Keratinocyte (primary cell): ENCODE measurements at places on chromosomes 1 and 21. TPM values are rescaled to one million over a fixed set of nuclear protein-coding genes. Genes with fewer than 3 reads are reported as not detected.

- H3K27me3 ChIP-seq = no peaks in the 10 kb centered on the region
- no peaks in the 10 kb centered on the region for H3K36me3 ChIP-seq
- DNase-seq = no peak
- peaks cover 27% of the 10 kb centered on the region for H3K4me1 ChIP-seq
- peak overlapping the region; percentile 37 for H3K27ac ChIP-seq
Measured at GRCh38 chr1:43802356-43802980, 95.1 kb downstream of the ST3GAL3 start.

GRCh38 chr1:23736437-23737134 is 6.7 kb upstream of the ELOA start:
- H3K4me3 ChIP-seq = no peak overlapping the region
- H3K36me3 ChIP-seq = no peaks in the 10 kb centered on the region
- no peak overlapping the region for H3K27ac ChIP-seq
- H3K4me1 ChIP-seq = peaks cover 4% of the 10 kb centered on the region

DNA sequence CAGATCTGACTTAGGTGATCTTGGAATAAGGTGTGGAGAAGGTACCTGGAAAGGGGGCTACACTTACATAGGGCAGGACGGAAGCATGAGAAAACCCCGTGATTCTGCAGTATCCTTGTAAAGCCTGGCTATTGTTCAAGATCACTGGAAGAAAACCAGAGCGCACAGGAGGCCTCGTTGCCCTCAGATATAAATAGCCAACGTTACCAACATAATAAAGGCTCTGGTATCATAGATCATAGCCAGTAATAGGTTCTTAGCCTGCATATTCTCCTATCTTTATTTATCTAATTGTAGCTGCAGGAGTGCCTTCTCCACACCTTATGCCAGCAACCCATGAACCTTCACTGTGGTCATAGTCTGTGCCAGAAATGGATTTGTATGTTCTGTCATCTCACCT is 35.9 kb upstream of the MPZL1 start:
- peaks cover 2% of the 10 kb centered on the region for H3K4me1 ChIP-seq
- H3K4me3 ChIP-seq = no peak overlapping the region
- H3K27ac ChIP-seq = no peak overlapping the region
- no peaks in the 10 kb centered on the region for H3K27me3 ChIP-seq
- DNase-seq = no peak

GRCh38 chr1:39701049-39701439 is 9.8 kb upstream of the HPCAL4 start:
- H3K4me1 ChIP-seq = peaks cover 3% of the 10 kb centered on the region
- H3K27me3 ChIP-seq = peaks cover 37% of the 10 kb centered on the region
- no peak overlapping the region for H3K4me3 ChIP-seq
- DNase-seq = no peak

- no peaks in the 10 kb centered on the region for H3K27me3 ChIP-seq
- H3K4me3 ChIP-seq = no peak overlapping the region
- no peaks in the 10 kb centered on the region for H3K36me3 ChIP-seq
- H3K27ac ChIP-seq = no peak overlapping the region
Measured at GRCh38 chr21:14560555-14560954, 14.4 kb upstream of the SAMSN1 start.

GRCh38 chr1:22799971-22800370 is 89.3 kb downstream of the EPHB2 start:
- peaks cover 10% of the 10 kb centered on the region for H3K27me3 ChIP-seq
- H3K4me3 ChIP-seq = no peak overlapping the region
- H3K36me3 ChIP-seq = no peaks in the 10 kb centered on the region
- no peak overlapping the region for H3K27ac ChIP-seq
- DNase-seq = no peak
- H3K4me1 ChIP-seq = peaks cover 7% of the 10 kb centered on the region

DNA sequence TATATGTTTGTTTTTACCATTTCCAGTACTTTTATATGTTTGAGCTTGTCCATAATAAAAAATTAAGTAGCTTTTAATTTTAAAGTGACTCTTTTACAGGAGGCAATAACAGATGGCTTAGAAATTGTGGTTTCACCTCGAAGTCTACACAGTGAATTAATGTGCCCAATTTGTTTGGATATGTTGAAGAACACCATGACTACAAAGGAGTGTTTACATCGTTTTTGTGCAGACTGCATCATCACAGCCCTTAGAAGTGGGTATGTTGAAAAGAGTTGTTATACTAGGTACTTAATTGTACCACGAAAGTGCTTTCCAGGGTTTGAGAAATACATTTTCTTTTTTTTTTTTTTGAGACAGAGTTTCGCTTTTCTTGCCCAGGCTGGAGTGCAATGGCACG is 46.1 kb downstream of the RNF2 start:
- no peaks in the 10 kb centered on the region for H3K27me3 ChIP-seq
- no peak for DNase-seq
- H3K4me1 ChIP-seq = peaks cover 6% of the 10 kb centered on the region
- H3K27ac ChIP-seq = no peak overlapping the region
- no peak overlapping the region for H3K4me3 ChIP-seq
- no peaks in the 10 kb centered on the region for H3K36me3 ChIP-seq

DNA sequence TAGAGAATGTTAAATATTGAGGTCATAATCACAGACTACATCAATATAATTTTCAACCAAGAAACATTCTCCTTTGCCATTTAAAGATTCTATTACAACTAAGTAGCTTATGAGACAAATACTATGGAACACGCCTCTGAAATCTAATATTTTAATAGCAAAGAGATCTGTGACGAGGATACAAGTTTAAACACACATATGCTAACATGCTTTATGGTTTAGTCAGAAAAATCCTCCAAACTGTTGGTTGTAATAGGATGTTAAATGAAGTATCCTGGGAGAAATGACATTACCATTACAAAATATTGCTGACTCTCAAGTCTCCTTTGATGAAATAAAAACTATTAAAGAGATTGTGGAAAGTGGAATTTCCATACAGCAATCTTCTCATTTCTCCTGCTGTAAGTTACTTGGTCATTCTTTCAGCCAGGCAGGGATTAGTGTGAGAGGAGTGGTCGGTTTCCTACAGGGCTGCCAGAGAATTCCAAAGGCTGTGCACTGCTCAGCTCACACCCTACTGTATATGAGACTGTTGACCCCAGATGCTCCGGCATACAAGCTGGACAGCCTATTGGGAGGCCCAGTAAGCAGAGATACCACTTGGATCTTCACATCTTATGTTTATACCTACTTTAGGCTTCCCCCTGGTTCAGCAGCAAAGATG is 26.6 kb downstream of the SCYL3 start:
- H3K4me1 ChIP-seq = no peaks in the 10 kb centered on the region
- no peak for DNase-seq
- H3K27me3 ChIP-seq = no peaks in the 10 kb centered on the region
- no peak overlapping the region for H3K4me3 ChIP-seq

GRCh38 chr1:145997016-145997717 is 788 bp upstream of the TXNIP start:
- peaks cover 55% of the 10 kb centered on the region for H3K4me1 ChIP-seq
- H3K27ac ChIP-seq = peak overlapping the region; percentile 95

GRCh38 chr1:227925582-227926198 is 22.0 kb downstream of the WNT9A start:
- no peaks in the 10 kb centered on the region for H3K27me3 ChIP-seq
- H3K4me1 ChIP-seq = no peaks in the 10 kb centered on the region
- DNase-seq = no peak
- H3K4me3 ChIP-seq = no peak overlapping the region
- no peak overlapping the region for H3K27ac ChIP-seq

- no peaks in the 10 kb centered on the region for H3K36me3 ChIP-seq
- no peak for DNase-seq
- H3K27ac ChIP-seq = no peak overlapping the region
Measured at GRCh38 chr1:95780836-95781235, 546.8 kb downstream of the RWDD3 start.

GRCh38 chr1:202227053-202227672 is 33.6 kb downstream of the LGR6 start:
- no peaks in the 10 kb centered on the region for H3K36me3 ChIP-seq
- H3K27ac ChIP-seq = no peak overlapping the region
- DNase-seq = no peak
- no peaks in the 10 kb centered on the region for H3K27me3 ChIP-seq
- no peak overlapping the region for H3K4me3 ChIP-seq
- H3K4me1 ChIP-seq = peaks cover 41% of the 10 kb centered on the region

DNA sequence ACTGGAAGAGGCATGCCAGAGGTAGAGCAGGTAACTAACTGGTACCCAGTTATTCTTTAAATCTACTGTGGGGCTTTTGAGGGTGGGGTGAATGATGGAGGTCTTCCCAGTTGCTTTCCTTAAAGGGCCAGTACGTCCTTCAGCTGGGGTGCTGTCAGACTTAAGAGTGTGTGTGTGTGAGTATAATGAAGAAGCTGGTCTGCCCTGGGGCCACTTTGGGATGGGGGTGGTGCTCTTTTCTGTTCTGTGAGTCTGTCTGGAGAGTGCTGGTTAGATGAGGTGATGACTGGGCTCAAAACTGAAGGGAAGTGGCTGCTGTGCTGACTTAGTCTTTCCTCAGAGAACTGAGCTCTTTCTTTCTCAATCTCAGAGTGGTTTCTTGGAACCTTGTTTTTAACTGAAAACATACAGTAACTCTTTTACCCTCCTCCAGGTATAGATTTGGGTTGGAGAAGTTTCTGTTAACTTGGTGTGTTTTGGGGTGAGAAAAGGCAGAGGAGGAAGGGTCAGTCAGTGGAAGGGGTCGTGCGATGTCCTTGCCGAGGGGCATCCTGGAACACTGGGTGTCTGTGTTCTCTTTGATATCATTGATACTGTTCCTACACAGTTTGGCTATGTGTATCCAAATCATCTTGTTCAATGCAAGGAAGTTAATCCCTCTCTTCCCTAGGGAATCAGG is 746 bp downstream of the MACF1 start:
- H3K36me3 ChIP-seq = peaks cover 4% of the 10 kb centered on the region
- no peak overlapping the region for H3K4me3 ChIP-seq
- peaks cover 22% of the 10 kb centered on the region for H3K4me1 ChIP-seq
- H3K27ac ChIP-seq = peak overlapping the region; percentile 38
- DNase-seq = no peak

DNA sequence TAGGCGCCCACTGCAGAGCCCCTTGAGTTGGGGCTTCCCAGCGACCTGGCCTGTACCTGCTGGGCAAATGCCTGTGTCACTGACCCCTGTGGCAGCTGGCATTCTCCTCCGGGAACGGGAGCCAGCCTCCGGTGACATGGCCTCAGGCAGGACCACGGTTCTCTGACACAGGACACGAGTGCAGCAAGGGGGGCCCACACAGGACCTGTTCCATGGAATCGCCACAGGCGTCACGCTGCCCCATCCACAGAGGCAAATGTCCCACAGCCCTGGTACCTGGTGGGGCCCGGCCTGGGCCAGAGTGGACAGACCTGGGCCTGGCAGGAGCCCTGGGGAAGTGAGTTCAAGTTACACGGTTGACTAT is 2.6 kb downstream of the ITGB2 start:
- DNase-seq = no peak
- H3K36me3 ChIP-seq = no peaks in the 10 kb centered on the region
- no peak overlapping the region for H3K4me3 ChIP-seq
- H3K4me1 ChIP-seq = peaks cover 23% of the 10 kb centered on the region
- peaks cover 12% of the 10 kb centered on the region for H3K27me3 ChIP-seq
- no peak overlapping the region for H3K27ac ChIP-seq

- DNase-seq = no peak
- H3K4me1 ChIP-seq = peaks cover 42% of the 10 kb centered on the region
- H3K27ac ChIP-seq = no peak overlapping the region
- H3K27me3 ChIP-seq = no peaks in the 10 kb centered on the region
- no peaks in the 10 kb centered on the region for H3K36me3 ChIP-seq
- H3K4me3 ChIP-seq = no peak overlapping the region
Measured at GRCh38 chr1:115225993-115226685, 111.9 kb downstream of the NGF start.

DNA sequence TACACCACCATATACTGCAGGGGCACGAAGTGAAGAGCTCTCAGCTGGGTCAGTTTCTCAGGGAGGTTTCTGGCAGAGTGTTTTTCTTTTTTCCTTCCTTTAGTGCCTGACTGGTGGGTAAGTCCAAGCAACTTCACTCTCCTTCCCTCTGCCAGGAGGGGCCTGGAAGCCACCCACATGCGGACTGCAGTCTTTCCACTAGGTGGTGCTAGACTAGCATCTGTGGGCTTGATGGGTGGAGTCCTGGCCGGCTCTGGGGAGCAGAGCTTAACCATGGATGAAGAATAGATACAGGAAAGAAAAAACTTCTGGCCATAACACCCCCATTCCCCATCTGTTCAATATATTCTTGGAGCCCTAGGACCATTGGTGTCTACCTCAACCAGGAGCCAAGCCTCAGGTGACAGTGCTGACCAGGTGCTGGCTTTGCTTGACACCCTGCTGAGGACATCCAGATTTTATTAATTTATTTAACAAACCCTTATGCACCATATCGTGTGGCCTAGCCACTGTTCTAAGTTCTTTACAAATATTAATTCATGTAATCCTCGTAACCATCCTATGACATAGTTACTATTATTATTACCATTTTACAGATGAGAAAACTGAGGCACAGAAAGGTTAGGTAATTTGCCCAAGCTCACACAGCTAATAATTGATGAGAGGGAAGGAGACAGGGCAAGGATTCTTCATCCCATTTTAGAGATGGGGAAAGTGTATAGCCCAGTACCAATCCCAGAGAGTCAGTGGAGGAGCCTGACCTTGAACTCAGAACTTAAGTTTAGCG is 126.7 kb upstream of the CSF3R start:
- no peak overlapping the region for H3K4me3 ChIP-seq
- H3K36me3 ChIP-seq = no peaks in the 10 kb centered on the region
- peak; percentile 30 for DNase-seq
- no peaks in the 10 kb centered on the region for H3K4me1 ChIP-seq
- no peaks in the 10 kb centered on the region for H3K27me3 ChIP-seq
- no peak overlapping the region for H3K27ac ChIP-seq

DNA sequence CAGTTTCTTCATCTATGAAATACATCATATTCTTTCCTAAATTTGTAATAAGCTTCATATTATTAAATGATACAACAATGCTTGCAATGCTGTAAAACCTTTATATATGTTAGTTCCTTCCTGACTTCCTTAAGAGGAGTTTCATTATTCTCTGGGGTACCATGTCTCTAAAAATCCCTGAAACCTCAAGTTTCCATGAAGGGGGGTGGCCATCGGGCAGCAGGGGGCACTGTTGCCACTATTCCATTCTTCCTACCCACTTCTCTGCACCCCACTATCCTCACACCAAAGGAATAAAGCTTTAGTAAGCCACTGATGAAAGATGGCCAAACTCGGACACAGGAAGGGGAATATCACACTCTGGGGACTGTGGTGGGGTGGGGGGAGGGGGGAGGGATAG is 9.0 kb upstream of the DMRTB1 start:
- H3K36me3 ChIP-seq = no peaks in the 10 kb centered on the region
- H3K4me1 ChIP-seq = no peaks in the 10 kb centered on the region
- no peak for DNase-seq
- H3K27me3 ChIP-seq = peaks cover 11% of the 10 kb centered on the region
- no peak overlapping the region for H3K4me3 ChIP-seq

GRCh38 chr1:73452522-73452921 is 745.5 kb downstream of the LRRIQ3 start:
- no peaks in the 10 kb centered on the region for H3K4me1 ChIP-seq
- no peak overlapping the region for H3K27ac ChIP-seq
- no peaks in the 10 kb centered on the region for H3K27me3 ChIP-seq
- no peak for DNase-seq

The SV2A gene
- 0.10 to 0.71 TPM (median 0.28 TPM) in 3 replicates for polyA plus RNA-seq

The DYRK3 gene
- polyA plus RNA-seq = 9.9 to 15.0 TPM (median 11.8 TPM) in 3 replicates

The CASQ1 gene
- polyA plus RNA-seq = not detected in 3 replicates

The FCRLB gene
- polyA plus RNA-seq = 0.41 to 0.54 TPM (median 0.52 TPM) in 3 replicates

The GPR52 gene
- 0.15 to 0.16 TPM in 2 of 3 replicates, not detected in the other for polyA plus RNA-seq

The S100A6 gene
- 1,608 to 5,801 TPM (median 2,598 TPM) in 3 replicates for polyA plus RNA-seq

The SOX13 gene
- 4.9 to 6.1 TPM (median 5.6 TPM) in 3 replicates for polyA plus RNA-seq

The SPATA17 gene
- 0.82 to 1.8 TPM (median 1.4 TPM) in 3 replicates for polyA plus RNA-seq

The PDPN gene
- 27.5 to 110 TPM (median 29.9 TPM) in 3 replicates for polyA plus RNA-seq

The EPHA10 gene
- polyA plus RNA-seq = 0.01 TPM in 1 of 3 replicates, not detected in the others

The PROX1 gene
- polyA plus RNA-seq = 0.20 to 0.31 TPM (median 0.24 TPM) in 3 replicates

The MAP3K21 gene
- polyA plus RNA-seq = 4.4 to 6.4 TPM (median 4.5 TPM) in 3 replicates

The SLC9C2 gene
- polyA plus RNA-seq = not detected in 3 replicates
